Fibroblast of skin of back (primary cell): ENCODE measurements at places on chromosomes 1 and 21.

GRCh38 chr1:61254634-61255357 is 172.4 kb downstream of the NFIA start:
- peak; percentile 67 for DNase-seq

DNA sequence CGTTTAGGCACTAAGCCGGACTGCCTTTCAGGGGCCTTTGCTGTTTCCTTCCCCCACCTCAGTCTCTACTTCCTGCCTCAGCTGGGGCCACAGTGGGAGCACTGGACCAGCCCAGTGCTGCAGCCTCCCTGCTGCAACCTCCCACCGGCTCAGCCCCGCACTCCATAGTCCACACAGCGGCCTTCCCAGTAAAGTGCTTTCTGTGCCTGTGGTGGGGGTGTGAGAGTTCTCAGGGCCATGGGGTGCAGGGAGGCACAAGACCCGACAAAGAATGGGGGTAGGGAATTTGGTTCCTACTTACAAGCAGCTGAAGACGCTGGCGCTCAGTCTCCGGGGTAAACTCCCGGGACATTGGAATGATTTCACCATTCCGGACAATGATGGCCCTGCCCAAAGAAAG is 3.5 kb downstream of the PPM1J start:
- no peak for DNase-seq

DNA sequence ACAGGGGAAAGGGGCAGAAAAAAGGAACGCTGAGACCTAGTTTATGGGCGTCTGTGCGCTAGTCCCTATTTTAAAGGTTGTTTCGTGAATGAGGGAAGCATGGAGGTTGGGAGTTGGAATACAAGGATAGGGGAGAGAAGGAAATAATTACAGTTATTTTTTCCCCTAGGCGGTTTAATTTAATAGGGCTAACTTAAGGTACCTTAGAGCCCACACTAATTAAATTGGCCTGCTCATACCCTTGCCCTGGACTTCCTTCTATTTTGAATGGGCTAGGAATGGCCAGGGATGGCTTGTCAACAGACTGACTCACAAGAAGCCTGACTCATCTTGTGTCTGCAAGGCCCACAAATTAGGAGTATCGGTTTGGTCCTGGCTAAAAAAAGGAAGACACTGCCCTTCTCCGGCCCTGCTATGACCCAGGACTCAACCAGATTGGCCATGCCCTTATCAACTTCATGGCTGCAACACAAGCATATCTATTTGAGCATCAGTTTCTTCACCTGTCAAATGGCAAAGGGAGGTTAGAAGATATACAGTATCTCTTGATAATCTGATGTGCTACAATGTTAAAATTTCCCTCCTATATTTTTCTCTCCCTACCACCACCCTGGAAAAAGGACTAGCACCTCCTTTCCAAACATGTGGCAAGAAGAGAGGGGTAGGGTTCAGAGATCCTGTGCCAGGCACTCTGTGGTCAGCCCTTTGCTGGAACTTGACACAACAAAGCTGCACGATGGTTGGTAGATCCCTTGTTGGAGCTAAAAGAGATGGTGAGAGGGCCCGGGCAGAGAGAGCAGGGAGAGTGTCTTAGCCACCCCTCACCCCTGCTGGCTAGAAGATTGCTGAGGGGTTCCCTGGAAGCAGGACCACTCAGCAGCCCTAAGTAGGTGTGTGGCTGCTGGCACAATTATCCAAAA is 2.2 kb upstream of the SSBP3 start:
- DNase-seq = peak; percentile 90

DNA sequence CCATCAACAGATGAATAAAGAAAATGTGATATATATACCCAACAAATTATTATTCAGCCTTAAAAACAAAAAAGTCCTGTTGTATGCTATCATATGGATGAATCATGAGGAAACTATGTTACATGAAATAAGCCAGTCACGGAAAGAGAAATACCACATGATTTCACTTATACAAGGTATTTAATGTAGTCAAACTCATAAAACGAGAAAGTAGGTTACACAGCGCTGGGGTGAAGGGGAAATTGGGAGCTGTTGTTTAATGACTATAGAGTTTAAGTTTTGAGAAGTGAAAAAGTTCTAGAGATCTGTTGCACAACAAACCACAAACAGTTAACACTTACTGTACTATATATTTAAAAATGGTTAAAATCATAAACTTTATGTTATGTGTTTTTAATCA is 58.5 kb downstream of the SLC25A24 start:
- peak; percentile 80 for DNase-seq

GRCh38 chr1:47382399-47382983 is 33.6 kb upstream of the FOXE3 start:
- DNase-seq = no peak

DNA sequence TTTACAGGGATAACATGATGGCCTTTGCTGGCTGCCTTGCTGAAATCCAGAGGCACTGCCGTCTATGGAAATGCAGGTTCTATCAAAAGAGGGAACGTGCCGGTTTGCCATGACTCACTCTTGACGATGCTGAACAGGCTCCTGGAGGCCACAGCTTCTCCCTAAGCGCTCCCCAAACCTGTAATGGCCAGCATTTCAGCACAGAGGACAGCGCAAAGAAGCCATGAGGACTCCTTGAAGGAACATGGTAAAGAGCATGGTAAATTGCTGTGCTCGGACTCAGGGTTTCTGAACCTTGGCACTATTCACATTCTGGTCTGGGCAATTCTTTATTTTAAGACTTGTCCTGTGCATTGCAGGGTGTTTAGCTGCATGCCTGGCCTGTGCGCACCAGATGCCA is 217.5 kb downstream of the CAMTA1 start:
- no peak for DNase-seq

DNA sequence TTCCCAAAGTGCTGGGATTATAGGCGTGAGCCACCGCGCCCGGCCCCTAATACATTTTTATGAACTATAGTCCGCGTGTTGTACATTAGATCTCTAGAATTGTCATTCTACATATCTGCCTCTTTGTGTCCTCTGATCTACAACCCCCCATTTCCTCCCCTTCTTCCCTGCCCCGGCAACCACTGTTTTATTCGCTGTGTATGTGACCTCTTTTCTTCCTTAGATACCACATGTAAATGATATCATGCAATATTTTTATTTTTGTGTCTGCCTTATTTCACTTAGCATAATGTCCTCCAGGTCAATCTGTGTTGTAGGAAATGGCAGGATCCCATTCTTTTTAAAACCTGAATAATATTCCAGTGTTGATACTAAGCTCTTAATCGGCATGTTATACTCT is 99.5 kb upstream of the NRIP1 start:
- no peak for DNase-seq

GRCh38 chr21:46635324-46636180 is at the start of gene PRMT2:
TSS of gene PRMT2 (plus strand) at chr21:46635674. CDS start at chr21:46636952, 1,278 bp downstream.
- peak; percentile 95 for DNase-seq

DNA sequence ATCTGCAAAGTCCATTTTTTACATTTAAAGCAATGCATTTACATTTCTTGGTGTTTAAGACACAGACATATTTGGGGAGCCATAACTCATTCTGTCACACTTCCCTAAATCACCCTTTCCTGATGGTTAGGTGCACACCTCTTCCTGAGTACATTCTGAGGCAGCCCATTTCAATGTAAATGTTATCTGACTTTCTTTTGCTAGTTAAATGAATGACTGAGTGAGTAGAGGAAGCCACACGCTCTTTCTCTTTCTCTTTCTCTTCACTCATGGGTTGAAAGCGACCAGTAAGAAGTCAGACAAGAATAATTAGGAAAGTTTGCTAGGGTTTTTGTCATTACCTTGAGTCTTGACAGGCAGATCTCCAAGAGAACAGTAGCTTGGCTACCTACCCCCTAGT is 143.1 kb downstream of the S1PR1 start:
- DNase-seq = no peak

GRCh38 chr1:183821889-183822611 is 17.1 kb downstream of the RGL1 start:
- peak; percentile 74 for DNase-seq

- DNase-seq = peak; percentile 69
Measured at GRCh38 chr1:20717452-20718342, at the start of gene KIF17. TSS of gene KIF17 (minus strand) at chr1:20718007. CDS start at chr1:20717706, 301 bp downstream.

- no peak for DNase-seq
Measured at GRCh38 chr1:15224974-15225373, 22.0 kb upstream of the FHAD1 start.

DNA sequence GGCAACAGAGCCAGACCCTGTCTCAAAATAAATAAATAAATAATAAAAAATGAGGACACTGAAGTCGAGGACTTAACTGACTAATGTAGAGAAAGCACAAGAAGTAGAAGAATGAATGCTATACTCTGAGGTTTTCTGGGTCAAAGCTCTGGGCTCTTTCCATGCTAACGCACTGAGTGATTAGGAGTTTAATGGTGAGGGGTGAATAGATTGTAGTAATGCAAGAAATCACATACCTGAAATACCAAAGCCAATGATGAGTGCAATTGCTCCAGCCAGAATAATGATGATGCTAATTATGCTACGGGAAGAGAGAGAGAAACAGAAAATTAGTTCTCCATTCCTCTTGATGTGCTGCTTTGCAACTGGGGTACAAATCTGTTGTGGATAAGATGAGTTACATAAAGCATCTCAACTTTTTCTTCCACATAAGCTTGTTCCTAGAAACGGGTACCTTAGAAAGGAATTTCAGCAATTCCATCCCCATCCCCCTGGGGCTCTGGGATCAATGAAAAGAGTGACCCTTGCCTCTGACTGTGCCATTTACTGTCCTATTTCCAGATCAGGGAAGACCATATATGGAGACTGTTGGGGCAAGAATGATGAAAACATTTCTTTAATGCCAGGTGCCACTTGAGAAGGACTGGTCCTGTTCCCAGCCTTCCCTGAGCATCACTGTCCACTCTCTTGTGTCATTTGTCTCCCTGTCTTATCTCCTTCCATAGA is 40.7 kb downstream of the VTCN1 start:
- DNase-seq = no peak

DNA sequence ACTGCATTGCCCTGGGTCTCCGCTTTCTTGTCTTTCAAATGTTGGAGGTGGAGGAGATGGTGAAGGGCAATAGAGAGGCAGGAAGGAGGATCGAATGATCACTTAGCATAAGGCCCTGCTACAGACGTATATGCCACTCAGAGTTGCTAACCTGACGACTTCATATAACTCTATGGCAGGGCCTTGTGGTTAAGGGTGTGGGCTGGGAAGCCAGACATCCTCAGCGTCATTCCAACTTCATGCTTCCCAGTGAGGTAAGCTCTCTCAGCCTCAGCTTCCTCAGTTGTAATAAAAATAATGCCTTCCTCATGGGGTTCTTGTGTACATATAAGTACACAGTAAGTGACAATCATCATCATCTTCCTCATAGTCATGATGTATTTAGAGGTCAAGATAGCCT is 54.6 kb downstream of the CASQ2 start:
- no peak for DNase-seq

GRCh38 chr21:15212206-15212605 is 147.4 kb upstream of the NRIP1 start:
- DNase-seq = no peak

- DNase-seq = peak; percentile 46
Measured at GRCh38 chr1:8397511-8397910, 79.6 kb downstream of the SLC45A1 start.

GRCh38 chr1:147470079-147470478 is 71.2 kb upstream of the BCL9 start:
- DNase-seq = no peak

GRCh38 chr1:37720231-37721130 is 28.2 kb downstream of the CDCA8 start:
- DNase-seq = no peak

- DNase-seq = peak; percentile 87
Measured at GRCh38 chr1:234610061-234610665, at the start of gene IRF2BP2. TSS of gene IRF2BP2 (minus strand) at chr1:234610178. CDS start at chr1:234609494, 684 bp downstream.

GRCh38 chr1:31219489-31219888 is 20.2 kb downstream of the NKAIN1 start:
- DNase-seq = no peak

DNA sequence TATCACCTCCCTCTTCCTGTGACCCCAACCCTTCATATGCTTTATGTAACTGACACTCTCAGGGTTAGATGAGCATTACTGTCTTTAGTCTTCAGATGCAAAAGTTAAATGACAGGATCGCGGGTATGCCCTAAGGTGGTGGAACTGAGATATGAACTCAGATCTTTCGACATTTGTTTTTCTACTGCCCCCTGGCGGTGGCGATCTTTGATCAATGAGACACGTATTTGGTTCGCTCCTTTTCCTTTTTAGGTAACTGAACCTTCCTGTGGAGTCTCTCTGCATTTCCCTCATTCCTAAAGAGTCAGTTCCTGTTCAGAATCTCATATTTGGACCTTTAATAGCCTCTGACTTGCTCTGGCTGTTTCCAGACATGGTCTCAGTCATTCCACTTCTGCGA is 47.8 kb upstream of the ZP4 start:
- no peak for DNase-seq

DNA sequence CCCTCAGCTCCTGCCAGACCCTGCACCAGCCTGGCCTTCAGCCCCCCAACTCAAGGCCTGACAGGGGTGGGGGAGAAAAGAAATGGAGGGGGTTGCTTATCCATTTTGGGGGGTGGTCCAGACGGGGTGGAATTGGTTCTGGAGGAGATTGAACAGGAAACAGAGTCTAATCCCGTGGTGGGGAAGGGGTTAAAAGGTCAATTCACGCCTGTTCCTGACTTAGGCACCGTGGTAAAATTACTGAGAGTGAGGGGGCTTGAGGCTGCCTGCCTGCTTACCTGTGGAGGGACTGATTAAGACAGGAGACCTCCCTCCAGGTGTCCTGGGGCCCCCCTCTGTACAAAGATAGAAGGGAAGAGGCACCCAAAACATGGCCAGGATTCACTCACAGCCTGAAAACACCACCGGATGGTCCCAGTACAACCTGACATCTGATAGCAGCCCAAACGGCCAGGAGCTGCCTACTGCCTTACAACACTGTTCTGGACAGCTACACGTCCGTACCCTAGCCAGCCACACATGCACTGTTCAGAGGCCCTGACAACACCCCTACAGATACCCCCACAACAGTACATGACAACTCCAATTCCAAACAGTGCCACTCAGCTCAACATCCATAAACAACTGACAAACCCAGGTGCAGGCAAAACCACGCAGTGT is 31.8 kb downstream of the AHDC1 start:
- no peak for DNase-seq

DNA sequence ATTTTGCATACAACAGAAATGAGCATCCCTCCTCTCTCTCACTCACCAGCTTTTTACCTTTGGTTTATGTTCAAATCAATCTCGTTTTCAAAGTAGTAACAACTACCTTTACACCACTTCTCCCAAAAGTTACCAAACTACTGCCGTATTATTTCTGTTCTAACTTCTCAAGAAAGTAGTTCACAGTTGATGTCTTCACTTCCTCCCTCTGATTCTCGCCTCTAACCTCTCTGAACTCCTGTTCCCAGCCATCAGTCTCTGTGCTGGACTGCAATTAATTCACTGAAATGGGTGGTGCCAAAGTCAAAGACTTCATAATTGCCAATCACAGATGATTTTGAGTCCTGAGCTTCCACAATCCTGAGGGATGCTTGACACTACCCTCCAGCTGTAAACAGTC is 54.0 kb downstream of the ZNF281 start:
- DNase-seq = no peak
